Nephron progenitor cell (in vitro differentiated cells): ENCODE measurements at places on chromosomes 5 and 9.

- no peak for DNase-seq
These were observed 21.3 kb downstream of the CCDC69 start for GRCh38 chr5:151202381-151203139.

- DNase-seq: peak; percentile 33
These were observed 498 bp downstream of the HAUS6 start for GRCh38 chr9:19102181-19102630.

DNA sequence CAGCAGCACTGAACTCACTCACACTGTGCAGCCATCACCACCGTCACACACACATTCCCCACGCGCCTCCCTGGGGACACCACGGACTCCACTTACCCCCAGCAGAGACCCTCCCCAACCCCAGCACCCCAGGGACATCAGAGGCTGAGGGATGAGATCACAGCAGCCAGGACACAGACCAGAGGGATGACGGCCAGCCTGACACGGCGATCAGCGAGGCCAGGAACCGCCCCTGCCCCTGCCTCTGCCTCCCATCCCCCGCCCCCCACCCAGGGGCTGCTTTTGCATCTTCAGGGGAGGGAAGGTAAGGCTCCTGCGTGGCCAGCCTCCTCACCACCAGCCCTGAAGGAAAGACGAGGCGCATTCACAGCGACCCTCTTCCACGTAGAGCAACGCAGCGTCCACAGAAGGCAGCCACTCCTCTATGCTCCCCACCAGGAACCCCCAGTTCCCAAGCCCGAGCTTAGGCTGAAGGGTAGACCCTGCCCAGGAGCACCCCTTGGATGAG, 104.5 kb downstream of the VAV2 start:
- no peak for DNase-seq

- DNase-seq: no peak
These were observed 24.7 kb upstream of the TIFAB start for GRCh38 chr5:135476615-135477581.

- no peak for DNase-seq
These were observed 12.8 kb upstream of the OTP start for GRCh38 chr5:77651343-77651742.

DNA sequence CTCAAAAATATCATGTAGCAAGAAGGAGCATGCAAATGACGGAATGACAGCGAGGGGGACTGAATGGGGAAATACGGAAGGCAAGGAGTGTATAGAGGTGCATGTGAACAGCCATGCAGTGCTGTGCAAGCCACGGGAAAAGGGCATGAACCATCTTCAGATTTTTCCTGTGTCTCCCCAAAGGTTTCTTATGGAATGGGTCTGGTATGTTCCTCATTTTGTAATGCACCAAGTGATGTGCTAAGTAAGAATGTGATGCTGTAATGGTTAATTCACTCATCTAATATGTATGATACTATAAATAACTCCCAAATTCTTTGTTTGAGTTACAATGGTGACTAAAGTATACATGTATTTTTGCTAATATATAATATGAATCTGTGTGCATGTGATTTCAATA, 99.0 kb upstream of the DAB2 start:
- DNase-seq: no peak

DNA sequence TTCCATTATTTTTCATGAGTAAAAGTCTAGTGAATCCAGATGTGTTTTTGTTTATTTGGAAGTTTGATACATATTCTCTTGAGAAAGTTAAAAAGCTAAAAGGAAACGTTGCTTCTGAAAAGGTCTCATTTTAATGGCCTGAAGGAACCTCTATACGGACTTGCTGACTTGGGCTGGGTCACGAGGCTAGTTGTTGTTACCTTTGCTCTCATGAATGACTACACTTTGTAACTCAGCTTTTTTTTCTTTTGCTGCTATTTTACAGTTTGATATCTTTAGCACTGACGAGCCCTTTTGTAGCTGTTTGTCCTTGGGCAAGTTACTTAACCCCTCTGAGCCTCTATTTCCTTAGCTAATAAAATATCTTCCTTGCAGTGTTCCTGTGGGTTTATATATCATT, 211.5 kb downstream of the PCSK5 start:
- no peak for DNase-seq

- DNase-seq: no peak
These were observed 54.0 kb downstream of the NSUN2 start for GRCh38 chr5:6578676-6579343.

DNA sequence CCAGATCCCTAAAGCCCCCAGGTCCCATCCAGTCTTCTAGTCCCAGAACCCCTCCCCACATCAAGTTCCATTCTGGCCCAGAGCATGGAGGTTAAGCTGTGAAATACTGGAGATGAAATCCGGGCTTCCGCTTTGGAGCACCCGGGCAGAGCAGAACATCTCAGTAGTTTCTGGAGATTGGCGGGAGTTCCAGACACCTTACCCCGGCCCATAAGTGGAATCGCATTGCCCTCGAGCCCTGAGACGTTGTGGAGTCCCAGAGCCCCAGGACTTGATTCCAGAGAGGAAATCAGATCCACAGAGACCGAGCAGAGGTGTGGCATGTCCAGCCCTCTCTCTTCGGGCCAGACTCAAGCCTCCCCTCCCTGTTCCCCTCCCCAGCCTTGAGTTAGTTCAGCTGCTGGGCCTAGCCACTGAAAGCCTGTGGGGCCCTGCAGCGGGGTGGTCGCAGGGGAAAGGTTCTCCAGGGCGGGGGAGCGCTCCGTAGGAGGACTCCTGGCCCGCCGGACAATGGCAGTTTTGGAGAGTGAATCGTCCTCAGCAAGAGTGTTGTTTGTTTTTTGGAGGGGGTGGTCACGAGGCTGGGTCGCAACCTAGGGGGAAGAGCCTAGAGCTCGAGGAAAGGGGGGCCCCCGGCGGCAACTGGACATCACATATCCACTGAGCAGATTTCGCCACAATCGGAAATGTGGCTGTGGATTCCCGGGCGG, 1.0 kb upstream of the PAX5 start:
- peak; percentile 34 for DNase-seq

DNA sequence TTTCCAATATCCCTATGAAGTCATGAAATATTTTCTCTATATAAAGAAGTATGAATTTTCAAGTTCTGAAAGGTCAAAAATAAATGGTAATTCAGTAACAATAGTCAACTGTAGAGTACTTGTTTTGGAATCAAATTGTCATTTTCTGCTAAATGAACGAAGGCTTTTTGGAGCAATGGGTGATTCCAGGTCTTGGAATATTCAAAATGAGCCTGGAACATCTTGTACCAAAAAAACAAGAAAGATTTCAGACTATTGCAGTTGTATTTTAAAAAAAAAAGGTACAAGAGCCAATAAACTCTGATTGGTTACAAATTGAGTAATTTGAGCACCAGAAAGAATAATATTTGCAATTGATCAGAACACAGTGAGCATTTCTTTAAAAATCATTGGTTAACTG, 730.1 kb downstream of the DTWD2 start:
- no peak for DNase-seq

DNA sequence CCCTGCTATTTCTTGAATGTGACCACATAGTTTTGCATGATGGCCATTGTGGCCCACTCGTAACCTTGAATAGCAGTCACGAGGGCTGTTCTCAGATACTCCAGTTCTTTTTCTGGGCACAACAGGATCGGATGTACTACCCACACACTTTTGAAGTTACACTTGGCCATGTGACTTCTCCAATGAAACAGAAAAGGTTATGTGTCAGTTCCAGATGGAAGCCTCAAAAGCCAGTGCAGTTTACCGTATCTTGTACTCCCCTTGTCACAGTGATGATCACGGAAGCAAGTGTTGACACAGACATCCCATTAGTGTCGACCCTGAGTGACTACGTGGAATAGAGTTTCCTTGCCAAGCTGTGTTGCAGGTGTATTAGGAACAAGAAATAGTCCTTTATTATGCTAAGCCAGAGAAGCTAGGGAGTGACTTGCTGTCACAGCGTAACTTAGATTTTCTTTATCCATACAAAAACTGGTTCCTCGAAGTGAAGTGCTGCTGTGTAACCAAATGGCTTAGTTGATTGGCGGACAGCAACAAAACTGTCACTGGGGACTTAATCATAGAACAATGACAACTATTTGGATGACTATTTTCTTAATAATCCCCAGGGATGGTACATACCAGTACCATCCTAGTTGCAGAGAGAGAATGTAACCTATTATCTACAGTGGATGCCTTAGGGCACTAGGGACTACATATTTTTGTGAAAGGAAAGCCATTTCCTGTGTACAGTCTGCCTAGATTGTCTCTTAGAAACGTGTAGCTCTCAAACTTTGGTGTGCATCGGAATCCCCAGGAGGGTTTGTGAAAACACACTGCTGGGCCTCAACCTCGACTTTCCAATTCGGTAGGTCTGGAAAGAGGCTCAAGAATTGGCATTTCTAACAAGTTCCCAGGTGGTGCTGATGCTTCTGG, 90.1 kb upstream of the DMRT1 start:
- peak; percentile 11 for DNase-seq

DNA sequence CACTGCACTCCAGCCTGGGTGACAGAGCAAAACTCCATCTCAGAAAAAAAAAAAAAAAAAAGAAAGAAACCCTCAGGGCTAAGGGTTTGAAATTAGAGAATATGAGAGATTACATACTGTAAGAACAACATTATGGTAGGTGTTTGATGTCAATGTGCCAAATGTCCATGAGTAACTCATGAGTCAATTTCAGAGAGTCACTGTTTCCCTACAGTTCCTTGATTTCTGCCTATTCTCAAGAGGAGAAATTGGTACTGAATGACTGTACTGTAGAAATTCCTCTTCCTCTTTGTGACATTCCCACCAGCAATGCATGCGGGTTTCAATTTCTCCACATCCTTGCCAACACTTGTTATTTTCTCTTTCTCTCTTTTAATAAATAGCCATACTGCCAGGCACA, 35.2 kb downstream of the MARVELD2 start:
- no peak for DNase-seq
